Heart right ventricle (tissue), 16 donors: ENCODE measurements at places on chromosomes 5 and 9. TPM values are rescaled to one million over a fixed set of nuclear protein-coding genes. Genes with fewer than 3 reads are reported as not detected.

CSNK1A1 gene
- 232 TPM for total RNA-seq

SPOCK1 gene
- 44.2 TPM for total RNA-seq

C5 gene
- 1.2 TPM for total RNA-seq

OLFM1 gene
- total RNA-seq = 12.3 TPM

GFI1B gene
- not detected for total RNA-seq

LTC4S gene
- 8.1 TPM for total RNA-seq

SHROOM1 gene
- total RNA-seq = 3.5 TPM

SLC1A3 gene
- 39.5 TPM for total RNA-seq
